ENCODE measurements at places on chromosomes 12 and 14.

DNA sequence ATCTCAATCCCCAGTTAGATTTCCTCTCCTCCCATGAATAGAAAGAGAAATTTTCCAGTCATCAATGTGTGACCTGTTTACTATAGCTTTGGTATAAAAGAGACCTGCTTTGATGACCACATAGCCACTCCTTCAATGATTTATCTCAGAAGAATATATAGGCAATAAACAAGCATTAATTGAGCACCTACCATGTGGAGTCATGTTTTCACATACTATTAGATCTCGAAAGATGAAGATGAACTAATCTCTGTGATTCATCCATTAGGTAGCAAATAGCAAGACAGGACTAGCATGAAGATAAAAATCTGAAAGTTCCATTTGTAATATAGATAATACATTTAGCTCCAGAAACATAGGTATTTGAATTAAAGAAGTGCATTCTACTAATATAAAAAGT, 40.5 kb downstream of the SLCO1A2 start:
- no peak for DNase-seq

DNA sequence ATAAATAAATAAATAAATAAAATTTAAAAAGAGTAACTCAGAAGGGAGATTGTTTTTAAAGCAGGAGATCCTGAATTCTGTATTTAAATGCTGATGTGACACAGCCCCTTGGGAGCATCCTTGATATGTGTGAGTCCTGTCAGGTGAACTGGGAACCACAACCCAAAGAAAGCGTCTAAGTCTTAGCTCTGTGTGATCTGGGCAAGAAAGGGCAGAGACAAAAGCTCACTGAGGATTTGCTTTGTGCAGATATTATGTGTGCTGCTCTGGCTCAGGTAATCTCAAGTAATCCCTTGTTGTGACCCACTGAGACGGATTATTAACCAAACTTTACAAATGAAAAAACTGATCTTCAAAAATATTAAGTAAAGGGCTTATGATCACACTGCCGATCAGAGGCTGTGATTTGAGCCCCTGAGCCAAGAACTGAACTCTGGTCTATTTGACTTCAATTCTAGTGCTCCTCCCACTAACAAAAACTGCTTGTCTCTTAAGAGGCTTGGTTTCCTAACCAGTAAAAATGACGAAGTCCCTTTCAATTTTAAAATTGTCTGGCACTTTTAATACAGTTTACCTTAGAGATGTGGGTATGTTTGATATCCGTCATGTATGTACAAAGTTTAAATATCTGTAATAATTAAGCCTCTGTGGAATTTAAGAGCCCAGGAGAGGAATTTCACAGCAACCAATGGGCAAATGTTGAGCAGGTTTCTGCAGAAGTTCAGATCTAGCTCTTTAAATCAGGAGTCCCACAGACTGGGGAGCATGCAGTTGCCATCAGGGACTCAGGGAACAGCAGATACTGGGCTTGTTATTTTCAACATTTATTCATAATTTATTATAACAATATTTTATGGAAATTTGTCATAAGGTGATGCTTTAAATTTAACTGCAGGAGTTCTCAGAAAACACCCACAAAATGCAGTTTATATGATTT, 46.1 kb downstream of the CPM start:
- no peak for DNase-seq

DNA sequence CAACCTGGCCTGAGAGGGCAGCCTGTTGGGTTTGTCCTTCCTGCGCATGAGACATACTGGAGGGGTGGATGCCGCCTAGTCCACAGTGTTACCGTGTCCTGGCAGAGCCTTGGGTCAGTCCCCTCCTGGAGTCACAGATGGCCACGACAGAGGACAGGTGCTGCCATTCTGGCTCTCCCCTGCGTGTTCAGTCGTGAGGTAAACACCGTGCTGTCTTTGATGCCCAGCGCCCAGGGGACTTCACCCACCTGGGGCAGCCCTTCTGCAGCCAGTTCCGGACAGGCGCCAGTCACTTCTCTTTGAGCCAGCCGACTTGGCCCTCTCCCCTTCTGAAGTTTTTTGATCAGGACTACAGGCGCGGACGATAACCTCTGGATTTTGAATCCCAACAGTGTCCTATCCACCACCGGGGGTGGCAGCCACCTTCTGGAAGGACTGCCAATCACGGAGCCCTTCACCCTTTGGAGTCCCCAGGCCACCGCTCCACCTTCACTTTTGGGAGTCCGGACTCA, 933.0 kb downstream of the DIO2 start:
- DNase-seq, result no peak

GRCh38 chr14:33359288-33359881, 420.7 kb downstream of the NPAS3 start:
- no peak for DNase-seq

- no peak for DNase-seq
Measured at GRCh38 chr12:123787466-123787865, 25.4 kb downstream of the DNAH10 start.

- DNase-seq, result no peak
Measured at GRCh38 chr12:44078273-44078672, 242.4 kb downstream of the TMEM117 start.

- no peak for DNase-seq
Measured at GRCh38 chr14:52003324-52003723, 14.0 kb downstream of the RTRAF start.

GRCh38 chr12:27554421-27555186, 30.6 kb downstream of the PPFIBP1 start:
- no peak for DNase-seq

GRCh38 chr12:58458102-58458501, 462.2 kb downstream of the LRIG3 start:
- no peak for DNase-seq

DNA sequence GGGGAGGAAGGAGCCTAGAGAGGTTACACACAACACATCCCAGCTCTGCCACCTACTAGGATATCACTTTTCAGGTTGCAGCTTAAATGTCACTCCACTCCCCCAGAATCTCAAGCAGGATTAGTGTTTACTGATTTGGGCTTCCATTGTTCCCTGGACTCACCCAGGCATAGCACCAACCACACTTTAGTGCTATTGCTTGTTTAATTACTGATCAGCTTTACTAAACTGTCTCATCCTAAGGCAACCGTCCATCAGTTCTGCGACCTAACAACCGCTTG, 6.1 kb upstream of the KRT18 start:
- no peak for DNase-seq

DNA sequence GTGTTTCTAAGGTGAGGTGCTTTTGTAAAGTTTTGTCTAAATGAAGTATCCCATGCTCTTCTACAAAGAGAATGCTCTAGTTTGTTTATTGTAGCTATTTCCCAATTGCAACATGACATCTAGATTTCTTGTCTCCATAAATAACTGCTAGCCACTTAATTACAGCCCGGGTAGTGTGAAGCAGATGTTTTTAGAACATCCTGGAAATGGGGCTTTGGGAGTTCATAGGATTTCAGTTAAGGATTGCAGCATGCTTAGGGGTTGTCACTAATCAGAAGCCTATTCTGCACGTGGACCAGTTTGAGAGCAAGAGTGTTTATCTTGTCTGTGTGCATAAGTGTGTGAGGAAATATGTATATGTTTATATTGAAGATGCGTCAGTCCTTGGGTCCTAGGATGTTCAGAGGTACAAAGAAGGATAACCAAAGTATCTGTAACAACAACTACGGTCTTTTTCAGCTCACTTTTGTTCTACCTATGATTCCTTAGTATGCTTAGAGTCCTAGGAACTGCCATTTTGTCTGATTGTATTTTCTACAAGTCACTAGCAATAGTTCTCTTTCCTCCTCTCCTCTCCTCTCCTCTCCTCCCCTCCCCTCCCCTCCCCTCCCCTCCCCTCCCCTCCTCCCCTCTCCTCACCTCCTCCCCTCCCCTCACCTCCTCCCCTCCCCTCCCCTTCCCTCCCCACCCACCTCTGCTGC, 135.3 kb downstream of the ACSS3 start:
- no peak for DNase-seq

- no peak for DNase-seq
Measured at GRCh38 chr12:102379346-102380162, 100.8 kb downstream of the IGF1 start.

DNA sequence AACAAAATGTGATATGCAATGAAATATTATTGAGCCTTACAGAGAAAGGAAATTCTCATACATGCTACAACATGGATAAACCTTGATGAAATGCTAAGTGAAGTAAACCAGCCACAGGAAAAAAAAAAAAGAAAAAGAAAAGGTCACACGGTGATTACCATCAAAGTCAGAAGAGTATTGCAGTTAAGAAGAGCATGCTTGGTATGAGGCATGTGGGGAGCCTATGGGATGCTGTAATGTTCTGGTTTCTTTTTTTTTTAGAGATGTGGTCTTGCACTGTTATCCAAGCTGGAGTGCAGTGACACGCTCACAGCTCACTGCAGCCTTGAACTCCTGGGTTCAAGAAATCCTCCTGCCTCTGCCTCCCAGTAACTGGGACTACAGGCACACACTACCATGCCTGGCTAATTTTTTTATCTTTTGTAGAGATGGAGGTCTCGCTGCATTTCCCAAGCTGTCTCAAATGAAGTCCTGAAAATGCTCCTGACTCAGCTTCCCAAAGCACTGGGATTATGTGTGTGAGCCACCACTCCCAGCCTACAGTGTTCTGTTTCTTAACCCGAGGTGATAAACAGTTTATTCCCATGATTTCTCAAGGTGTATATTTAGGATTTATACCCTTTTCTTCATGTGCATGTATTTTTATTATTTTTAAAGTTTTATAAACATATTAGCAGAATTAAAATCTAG, 96.2 kb downstream of the SEC23A start:
- no peak for DNase-seq

DNA sequence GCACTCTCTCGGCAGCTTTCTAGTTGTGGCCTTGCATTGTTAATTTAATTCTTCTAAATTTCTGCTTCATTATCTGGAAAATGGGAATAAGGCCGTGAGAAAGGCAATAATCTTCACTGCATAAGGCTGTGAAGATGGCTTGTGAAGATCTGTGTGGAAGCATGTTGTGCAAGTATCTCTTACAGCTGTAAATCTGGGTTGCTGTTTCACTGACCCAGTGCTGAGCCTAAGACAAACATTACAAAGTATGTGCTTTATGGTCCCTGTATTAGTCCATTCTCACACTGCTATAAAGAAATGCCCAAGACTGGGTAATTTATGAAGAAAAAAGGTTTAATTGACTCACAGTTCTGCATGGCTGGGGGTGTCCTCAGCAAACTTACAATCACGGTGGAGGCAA, 101.0 kb upstream of the PTPRR start:
- DNase-seq, result no peak

- no peak for DNase-seq
Measured at GRCh38 chr12:67757651-67758050, 109.1 kb downstream of the DYRK2 start.

DNA sequence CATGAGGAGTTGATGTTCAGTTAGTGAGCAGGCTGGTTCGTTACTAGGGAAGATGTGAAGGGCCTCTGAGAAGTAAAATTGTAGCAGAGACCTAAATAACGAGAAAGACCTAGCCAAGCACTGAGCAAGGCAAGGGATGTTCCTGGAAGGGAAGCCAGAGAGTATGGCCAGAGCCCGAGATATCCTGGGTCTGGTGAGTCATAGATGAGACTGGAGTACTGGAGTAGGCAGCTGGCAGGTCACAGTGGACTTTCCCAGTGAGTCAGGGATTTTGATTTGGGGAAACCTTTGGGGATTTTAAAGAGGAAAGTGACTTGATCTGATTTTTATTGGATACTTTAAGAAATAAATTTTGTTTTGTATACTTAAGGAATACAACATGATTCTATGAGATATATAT, 369.0 kb downstream of the DIO2 start:
- DNase-seq, result no peak

Measured in stimulated activated CD4-positive, alpha-beta T cell treated with anti-CD3 and anti-CD28 coated beads, Interleukin-4, amount 100 ng/mL, for 24 hours (primary cell).